ENCODE measurements at places on chromosomes 11 and 22.

GRCh38 chr22:44534335-44534734, 36.3 kb upstream of the RTL6 start:
- no peak for DNase-seq

DNA sequence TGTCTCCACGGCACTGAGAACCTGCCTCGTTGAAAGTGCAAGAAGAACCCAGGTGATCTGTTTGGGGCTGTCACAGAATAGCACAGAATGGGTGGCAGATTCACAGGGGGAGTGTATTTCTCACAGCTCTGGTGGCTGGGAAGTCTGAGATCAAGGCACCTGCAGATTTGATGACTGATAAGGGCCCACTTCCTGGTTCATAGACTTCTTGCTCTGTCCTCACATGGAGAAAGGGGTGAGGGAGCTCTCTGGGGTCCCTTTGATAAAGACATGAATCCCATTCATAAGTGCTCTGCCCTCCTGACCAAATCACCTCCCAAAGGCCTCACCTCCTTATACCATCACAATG, 198.5 kb upstream of the SORL1-AS1 start:
- DNase-seq: no peak

GRCh38 chr11:119680541-119681360, 48.2 kb downstream of the NECTIN1 start:
- no peak for DNase-seq

DNA sequence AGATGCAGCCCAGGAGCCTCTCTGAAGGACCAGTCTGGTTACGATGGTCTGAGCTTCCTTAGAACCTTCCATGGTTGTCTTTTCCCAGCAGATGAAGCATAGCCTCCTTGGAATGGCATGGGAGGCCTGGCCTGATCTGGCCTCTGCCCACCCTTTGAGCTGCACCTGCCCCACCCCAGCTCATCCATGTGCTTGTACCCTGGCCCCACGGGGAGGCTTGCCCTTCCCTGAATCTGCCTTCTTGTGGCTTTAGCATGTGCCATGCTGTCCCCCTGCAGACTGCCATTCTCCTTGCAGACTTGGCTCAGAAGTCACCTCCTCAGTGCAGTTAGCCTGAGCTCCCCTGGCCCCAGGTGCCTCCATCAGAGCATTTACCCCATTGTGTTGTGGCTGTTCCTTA, 62.5 kb downstream of the FBLN1 start:
- no peak for DNase-seq

GRCh38 chr11:23087407-23087806, 227.1 kb upstream of the CCDC179 start:
- no peak for DNase-seq

DNA sequence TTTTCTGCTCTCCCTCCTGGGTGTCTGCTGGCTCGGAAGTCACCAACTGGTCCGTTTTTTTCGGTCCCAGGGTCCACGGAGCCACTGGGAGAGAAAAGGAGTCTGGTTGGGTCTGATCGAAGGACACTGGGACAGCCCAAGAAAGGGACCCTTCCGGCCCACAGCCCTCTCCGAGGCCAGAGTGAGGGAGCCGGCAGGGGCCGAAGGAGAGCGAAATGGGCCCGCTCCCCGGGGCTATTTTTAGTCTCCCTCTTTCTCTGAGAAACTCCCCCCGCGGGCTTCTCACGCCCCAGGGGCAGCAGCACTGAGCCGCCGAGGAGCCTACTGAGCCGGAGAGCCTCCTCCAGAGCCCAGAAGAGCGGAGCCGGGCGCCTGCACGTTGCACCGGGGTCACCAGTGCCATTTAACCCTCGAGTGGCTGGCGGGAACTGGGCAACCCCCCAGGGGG, 1.9 kb downstream of the ESAM start:
- DNase-seq: no peak

- no peak for DNase-seq
Measured at GRCh38 chr11:61826930-61827570, 1.1 kb upstream of the FADS2 start.

DNA sequence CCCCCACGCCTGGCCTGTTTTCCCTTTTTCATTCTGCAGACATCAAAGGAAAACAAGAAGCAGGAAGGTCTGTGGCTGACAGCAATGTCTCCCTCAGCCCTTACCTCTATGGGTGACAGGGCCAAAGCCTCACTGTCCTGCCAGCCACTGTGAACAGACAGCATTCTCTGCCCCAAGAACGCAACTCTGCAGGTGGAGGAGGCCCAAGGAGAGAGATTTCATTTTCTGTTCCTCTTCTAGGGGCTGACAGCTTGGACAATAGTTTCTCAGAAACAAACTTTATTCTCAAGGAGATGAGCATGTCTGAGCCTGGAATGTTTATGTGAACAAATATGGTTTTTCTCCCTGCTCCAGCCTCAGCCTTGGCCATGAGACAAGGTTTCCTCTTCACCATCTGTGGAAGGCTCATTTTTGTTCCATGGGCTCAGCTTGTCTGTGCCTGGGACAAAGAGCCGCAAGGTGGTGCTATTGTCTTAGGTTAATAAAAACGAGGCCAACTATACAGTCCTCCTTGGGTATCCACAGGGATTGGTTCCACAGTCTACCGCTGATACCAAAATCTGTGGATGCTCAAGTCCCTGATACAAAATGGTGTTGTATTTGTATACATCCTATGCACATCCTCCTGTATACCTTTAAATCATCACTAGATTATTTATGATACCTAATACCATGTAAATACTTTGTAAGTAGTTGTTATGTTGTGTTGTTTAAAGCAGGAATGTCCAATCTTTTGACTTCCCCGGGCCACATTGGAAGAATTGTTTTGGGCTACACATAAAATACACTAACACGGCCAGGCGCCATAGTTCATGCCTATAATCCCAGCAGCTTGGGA, 5.8 kb downstream of the PIWIL3 start:
- no peak for DNase-seq

Data from stimulated activated CD8-positive, alpha-beta memory T cell treated with anti-CD3 and anti-CD28 coated beads, Interleukin-4, amount 100 ng/mL, for 1 hour (primary cell).